ENCODE measurements at places on chromosomes 7 and 10.
A peak's percentile ranks its signal among the peaks of the same experiment; 100 is the strongest.

- DNase-seq = no peak
Measured at GRCh38 chr7:98807068-98808048, 62.5 kb downstream of the TMEM130 start.

DNA sequence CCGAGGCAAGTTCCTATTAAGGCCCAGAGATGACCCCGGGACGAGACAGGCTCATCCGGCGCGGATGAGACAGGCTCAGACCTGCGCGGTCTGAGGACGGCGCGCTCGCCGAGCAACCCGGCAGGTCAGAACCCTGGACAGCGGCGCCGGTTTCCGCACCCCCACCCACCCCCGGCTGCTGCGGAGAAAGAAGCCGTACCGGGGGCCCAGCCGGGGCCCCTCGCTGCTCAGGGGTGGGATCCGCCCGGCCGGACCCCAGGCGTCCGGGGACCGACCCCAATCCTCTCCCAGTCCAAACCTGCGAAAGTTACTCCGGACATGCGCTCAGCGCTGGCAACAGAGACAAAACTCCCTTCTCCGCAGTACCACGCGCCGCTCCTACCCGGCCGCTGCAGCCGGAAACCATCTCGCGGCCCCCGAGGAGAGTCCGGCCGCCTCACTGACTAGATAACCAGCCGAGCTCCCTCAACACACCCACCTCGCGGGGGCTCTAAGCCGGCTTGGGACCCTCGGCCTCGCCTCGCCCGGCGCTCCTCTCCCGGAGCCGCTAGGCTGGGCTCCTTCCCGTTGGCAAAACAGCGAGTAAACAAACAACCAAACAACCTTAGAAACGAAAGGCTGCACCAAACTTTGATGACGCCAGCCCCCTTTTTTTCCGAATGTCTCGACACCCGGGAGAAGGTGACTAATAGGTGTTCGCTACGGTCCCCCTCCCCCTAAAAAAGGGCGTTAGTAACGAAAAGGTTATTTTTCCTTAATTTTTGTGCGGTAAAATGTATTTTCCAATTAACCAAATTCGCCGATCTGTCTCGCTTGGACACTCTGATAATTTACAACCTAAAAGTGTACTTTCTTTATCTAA, 2.3 kb upstream of the DRGX start:
- no peak for DNase-seq

DNA sequence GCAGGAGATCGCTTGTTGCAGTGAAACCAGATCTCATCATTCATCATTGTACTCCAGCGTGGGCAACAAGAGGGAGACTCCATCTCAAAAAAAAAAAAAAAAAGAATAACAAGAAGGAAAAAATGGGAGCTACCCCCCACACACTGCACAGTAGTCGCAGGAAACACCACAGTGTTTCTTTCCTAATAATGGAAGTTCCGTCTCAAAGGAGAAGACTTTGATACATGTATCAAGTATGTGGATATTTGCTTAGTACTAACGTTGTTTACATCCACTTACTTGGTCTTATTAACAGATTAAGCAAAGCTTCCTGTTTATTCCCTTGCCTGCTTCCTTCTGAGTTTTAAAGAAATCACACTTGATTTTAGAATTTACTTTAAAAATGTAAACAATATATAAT, 22.2 kb downstream of the YAE1 start:
- DNase-seq = no peak

GRCh38 chr7:7972922-7973594, 4.5 kb downstream of the GLCCI1 start:
- DNase-seq = no peak

GRCh38 chr7:1027242-1028043, 16.9 kb upstream of the GPR146 start:
- DNase-seq = no peak

GRCh38 chr7:149422914-149423301, 38.0 kb downstream of the ZNF777 start:
- no peak for DNase-seq

- DNase-seq = no peak
Measured at GRCh38 chr7:26779978-26780595, 84.3 kb downstream of the SKAP2 start.

GRCh38 chr7:40419806-40420205, 285.0 kb downstream of the SUGCT start:
- DNase-seq = no peak

DNA sequence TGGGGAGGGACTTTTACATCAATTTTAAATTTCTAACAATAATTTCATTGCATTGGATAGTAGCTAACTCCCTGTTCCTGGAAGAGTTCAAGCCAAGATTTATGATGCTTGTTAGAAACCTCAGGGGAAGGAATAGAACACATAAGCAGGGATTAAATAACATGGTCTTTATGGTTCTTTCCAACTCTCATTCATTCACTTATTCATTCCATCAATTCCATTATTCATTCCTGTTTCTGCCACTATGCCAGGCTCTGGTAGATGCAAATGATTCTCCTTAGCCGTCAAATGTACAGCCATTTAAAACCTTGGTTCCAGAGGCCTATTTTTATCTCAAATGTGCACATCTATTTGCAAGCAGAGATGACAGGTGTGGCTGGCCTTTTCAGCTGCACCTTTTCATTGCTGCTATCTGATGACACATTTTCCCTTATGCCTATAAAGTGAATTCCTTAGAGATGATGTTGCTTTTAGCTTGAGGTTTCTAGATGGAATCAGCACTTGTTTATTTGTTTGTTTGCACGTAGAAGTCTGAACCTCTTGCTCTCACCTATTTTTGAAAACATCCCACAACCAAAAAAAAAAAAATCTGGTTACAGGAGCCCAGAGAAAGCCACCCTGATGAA, 205.7 kb upstream of the IGFBP3 start:
- DNase-seq = no peak

DNA sequence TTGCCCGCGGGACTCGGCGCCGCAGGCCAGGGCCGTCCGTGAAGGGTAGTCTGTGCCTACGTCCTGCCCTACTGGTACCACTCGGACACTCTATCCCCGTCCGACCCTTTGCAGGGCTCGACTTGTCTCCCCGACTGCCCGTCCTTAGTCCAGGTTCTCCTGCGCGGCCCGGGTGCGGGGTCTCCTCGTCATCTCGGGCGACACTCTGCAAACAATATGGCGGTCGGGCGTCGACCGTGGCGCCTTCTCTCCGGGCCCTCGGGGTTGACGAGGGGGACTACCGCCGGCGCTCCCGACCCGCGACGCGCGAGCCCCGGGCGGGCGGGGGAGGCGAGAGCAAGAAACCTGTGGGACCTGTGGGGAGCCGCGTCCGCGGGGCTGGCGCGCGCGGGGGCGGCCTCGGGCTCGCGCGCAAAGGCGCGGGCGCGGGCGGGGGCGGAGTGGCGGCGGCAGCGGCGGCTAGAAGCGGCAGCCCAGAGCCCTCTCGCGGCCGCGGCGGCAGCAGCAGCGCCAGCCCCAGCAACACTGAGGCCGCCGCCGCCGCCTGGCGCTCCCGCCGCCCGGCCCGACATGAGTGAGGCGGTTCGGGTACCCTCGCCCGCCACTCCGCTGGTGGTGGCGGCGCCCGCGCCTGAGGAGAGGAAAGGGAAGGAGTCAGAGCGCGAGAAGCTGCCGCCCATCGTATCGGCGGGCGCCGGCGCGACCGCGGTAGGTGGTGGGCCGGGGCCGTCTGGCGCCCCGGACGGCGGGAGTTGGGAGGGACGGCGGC, at the start of gene HECTD2:
HECTD2 (plus strand) TSS at position 476 of the 769 bp plus-strand sequence; CDS start at position 571, 95 bp downstream.
- peak; percentile 66 for DNase-seq

DNA sequence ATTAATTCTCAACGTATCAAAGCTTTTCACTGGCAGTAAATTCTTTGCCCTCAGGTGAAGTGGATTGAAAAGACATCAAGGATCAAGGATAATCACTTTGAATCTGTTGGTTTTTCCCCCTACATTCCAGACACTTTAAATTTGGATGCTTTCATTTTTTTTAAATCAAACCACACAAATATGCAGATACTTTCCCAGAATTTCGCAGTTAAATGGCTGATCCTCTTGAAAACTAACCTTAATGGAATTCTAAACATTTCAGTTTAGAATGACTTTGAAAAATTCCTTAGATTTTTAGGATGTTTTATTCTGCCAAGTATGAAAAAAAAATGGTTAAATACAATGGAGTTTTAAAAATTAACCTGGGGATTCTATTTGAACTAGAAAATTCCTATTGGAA, 325.9 kb downstream of the GFRA1 start:
- no peak for DNase-seq

- DNase-seq = no peak
Measured at GRCh38 chr10:98301664-98302319, 33.8 kb upstream of the LOXL4 start.

DNA sequence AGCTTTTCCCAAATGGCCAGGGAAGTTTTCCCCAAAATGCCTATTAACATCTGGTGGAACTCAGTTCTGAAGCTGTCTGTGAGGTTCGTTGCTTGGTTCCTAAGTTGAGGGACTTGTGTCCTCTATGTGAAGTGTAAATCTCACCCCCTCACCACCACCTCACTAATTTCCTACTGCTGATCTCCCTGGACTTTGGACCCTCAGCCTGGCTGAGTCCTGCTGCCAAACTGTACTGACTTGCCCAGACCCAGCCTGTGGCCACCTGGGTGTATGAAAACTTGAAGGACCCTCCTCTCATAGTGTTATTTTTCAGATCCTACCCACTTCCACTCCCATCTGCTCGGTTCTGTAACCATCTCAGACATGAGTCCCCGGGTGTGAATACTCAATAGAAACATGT, 94.9 kb downstream of the MET start:
- DNase-seq = no peak

- no peak for DNase-seq
Measured at GRCh38 chr7:114929570-114929969, 7.7 kb downstream of the MDFIC start.

- no peak for DNase-seq
Measured at GRCh38 chr10:11326913-11327616, 284.4 kb downstream of the USP6NL start.

GRCh38 chr7:151897161-151897731, 20.3 kb upstream of the PRKAG2 start:
- DNase-seq = no peak

- DNase-seq = no peak
Measured at GRCh38 chr7:8296362-8296659, 34.3 kb upstream of the ICA1 start.

DNA sequence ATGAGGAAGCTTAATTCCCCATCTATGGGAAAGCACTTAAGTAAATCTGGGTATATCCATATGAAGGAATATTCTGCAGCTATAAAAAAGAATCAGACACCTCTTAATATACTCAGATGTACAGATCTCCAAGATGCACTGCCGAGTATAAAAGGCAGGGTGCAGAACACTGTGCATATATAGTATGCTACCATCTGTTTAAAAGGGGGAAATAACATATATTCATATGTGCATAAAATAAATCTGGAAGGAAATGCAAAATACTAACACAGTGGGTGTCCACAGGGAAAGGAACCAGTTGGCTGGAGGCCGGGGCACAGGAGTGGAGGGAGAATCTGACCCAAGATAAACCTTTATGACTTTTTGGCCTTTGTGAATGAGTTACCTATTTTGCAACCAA, 201.4 kb downstream of the SFMBT2 start:
- no peak for DNase-seq

GRCh38 chr10:76946270-76946669, 691.3 kb downstream of the KCNMA1 start:
- DNase-seq = no peak

- DNase-seq = no peak
Measured at GRCh38 chr10:59868696-59869593, 37.4 kb downstream of the CCDC6 start.

GRCh38 chr10:112082120-112082519, 101.4 kb downstream of the GPAM start:
- no peak for DNase-seq

DNA sequence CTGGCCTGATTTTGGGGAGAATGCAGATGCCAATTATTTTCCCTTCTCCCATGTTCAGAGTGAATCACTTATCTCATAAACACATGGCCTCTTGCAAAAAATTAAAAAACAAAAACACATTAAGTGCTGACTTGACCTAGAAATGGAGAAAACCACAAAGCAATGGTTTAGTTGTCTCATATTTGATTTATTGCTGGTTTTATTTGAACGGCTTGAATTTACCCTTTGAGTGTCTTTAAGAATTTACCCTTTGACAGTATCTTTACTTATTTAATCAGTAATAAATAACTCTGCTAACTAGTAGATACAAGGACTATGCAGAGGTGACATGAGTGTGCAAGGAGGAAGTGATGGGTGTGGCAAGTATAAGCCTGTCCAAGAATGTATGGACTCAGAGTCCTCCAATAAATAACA, 68.1 kb upstream of the GSDME start:
- DNase-seq = no peak

- DNase-seq = no peak
Measured at GRCh38 chr7:70472601-70473237, 659.2 kb upstream of the GALNT17 start.

- no peak for DNase-seq
Measured at GRCh38 chr10:43925793-43926192, 277.1 kb upstream of the ZNF32 start.

DNA sequence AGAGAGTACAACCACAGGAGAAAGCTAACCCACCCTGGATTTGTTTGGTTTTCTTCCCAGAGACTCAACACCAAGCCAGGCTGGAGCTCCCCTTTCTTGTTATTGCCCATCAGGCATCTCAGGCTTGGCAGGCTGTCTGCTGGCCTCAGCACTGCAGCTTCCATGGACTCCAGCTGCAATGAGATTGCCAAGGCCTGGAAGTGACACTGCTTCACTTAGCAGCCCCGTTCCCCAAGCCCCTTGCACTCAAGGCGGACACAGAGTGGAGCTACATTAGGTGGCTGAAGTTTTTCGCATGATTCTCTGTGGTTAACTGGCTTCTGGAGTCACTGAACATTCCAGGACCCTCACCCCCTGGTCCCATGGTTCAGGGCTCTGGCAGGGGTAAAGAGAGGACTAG, 163.1 kb upstream of the GDF10 start:
- DNase-seq = no peak

- DNase-seq = no peak
Measured at GRCh38 chr7:92740700-92741126, 95.7 kb downstream of the CDK6 start.

DNA sequence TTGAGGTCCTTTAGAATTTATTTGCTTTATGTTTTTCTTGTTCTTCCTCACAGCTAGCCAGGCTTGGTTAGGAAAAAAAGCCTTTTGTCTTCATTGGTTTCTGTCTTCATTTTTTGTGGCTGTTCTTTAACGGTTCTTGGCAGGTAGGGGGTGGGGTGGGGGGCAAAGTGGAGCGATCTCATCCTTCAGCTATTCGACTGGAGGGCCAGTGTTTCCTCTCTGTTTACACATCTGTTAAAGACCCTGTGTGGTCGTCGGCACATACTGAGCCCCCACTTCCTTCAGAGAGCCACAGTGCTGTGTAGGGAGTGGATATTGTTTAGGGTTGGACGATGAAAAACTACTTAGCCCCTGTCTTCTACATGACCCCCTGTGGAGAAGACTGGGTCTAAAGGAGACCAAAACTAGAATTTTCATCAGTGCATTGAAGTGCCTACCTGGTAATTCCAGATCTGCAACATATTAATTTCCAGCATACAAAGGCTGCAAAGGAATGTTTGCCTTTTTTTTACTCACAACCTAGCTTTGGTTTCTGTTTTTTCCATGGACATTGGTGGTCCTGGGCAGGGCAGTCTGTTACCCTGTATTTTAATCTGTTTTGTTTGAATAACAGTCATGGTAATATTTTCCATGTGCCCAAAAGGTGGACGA, 29.0 kb downstream of the PRPF18 start:
- DNase-seq = no peak

- no peak for DNase-seq
Measured at GRCh38 chr7:40694991-40695390, 560.2 kb downstream of the SUGCT start.
